NCI-H748 treated with DMSO at 0.1 percent for 48 hours (cell line): ENCODE measurements at places on chromosomes 4 and X.
A peak's percentile ranks its signal among the peaks of the same experiment; 100 is the strongest.

- no peak for DNase-seq
Observed at GRCh38 chrX:155645180-155645579, 32.4 kb upstream of the TMLHE start.

DNA sequence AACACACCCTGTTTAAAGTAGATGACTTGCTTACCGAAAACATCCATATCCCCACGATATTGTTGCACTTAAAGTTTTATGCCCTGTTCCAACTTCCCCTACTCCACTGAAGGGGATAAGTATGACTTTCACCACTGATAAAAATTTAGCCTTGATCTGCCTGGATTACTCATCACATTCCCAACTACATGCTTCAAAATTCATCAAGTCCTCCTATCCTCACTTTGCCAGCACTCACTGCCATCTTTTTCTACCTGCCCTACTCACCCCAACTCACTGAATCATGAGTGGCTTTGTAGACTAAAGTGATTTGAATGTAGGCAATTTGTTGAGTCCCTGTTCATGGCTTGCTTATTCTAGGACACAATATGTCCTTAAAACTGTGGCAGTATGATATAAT, 12.2 kb upstream of the GPRIN3 start:
- no peak for DNase-seq

DNA sequence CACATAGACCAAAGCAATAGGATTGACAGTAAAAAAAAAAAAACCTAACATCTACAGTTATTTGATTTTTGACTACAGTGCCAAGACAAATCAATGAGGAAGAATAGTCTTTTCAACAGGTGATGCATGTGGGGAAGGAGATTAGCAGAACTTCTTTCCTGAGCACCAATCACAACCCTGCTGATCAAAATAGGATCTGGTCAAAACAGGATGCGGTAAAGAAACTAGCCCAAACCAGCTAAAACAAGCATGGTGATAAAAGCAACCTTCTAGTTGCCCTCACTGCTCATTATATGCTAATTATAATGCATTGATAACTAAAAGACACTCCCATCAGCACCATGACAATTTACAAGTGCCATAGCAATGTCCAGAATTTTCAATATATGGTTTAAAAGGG, 667.5 kb downstream of the GRXCR1 start:
- DNase-seq = no peak

DNA sequence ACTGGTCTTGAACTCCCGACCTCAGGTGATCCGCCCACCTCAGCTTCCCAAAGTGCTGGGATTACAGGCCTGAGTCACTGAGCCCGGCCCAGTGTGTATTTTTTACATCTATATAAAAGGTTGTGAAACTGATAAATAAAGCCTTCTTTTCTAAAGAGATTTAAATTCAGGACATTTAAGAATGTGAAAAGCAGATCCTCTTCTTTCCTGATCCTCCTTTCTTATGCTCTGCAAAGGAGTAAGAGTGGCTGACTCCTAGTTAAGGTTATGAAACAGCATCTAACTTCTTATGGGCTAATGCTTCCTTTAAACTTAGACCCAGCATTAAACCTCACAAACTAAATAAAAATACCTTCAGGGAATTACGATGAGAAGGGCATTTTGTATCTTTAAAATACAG, 197.7 kb upstream of the MAB21L2 start:
- no peak for DNase-seq

GRCh38 chr4:41498177-41498576, 39.8 kb upstream of the LIMCH1 start:
- DNase-seq = no peak

GRCh38 chr4:81465406-81466340, 6.0 kb downstream of the RASGEF1B start:
- DNase-seq = peak; percentile 80
